Nephron progenitor cell (in vitro differentiated cells): ENCODE measurements at places on chromosomes 11 and 22.

GRCh38 chr11:28524098-28524497 lies 415.9 kb downstream of the METTL15 start:
- DNase-seq, result no peak

GRCh38 chr11:3977078-3977477 lies 117.5 kb upstream of the RRM1 start:
- DNase-seq, result no peak

DNA sequence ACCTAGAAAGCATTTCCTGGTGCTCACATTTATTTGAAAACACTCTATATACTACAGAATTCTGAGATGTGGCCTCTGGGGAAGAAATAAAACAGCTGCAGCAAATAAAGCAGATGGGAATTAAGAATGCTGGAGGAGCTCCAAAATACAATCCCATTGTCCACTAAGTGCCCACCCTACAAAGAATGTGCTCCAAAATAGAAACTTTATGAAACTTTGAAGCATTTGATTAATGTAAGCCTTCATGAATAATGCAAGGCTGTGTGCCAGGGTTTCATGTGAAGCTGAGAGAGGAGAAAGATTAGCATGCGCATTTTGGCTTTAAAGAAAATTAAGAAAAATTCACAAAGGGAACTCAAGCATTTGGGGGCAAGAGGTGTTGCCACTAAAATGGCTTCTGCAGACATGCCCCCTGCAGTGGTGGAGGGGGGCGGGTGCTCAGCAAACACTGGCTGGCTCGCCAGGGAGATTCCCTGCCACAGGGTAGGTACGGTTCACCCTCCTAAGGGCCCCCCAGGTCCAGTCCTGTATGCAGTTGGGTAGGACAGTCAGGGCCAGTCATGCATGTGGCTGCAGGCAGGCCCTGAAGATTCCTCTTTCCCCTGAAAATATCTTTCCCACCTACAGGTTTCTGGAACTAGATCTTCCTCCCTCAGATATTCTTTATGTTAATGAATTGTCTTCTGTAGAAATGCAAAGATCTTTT lies 46.6 kb upstream of the RCN1 start:
- no peak for DNase-seq

DNA sequence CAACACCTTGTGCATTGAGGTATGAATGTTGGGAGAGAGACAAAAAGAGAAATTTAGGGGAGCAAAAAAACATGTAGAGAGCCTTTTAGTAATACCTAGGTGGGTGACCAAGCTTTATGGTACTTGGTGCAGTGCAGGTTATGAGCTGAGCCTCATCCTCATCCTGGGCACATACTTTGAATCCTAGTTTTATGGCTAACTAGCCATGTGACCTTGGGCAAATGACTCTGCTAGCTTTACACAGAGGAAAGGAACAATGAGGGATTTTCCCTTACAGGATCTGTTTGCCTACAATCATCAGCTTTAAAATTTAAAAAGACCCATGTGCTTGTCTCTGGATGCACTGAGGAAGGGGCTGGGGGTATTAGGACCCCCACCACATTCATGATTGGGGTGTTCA lies 187.8 kb upstream of the ISX start:
- DNase-seq, result no peak

- DNase-seq, result no peak
These were observed 346.6 kb upstream of the NCAM1 start for GRCh38 chr11:112614605-112615004.

GRCh38 chr22:31937341-31937740 lies 7.0 kb upstream of the YWHAH start:
- no peak for DNase-seq

GRCh38 chr11:107203656-107204055 lies 185.4 kb upstream of the GUCY1A2 start:
- no peak for DNase-seq
